Tibial nerve (tissue), 4 donors: ENCODE measurements at places on chromosomes 7 and 10.

- no peak overlapping the region for H3K4me3 ChIP-seq
- no peaks in the 10 kb centered on the region for H3K27me3 ChIP-seq
- H3K27ac ChIP-seq, result peak overlapping the region; percentile 59
- H3K36me3 ChIP-seq, result no peaks in the 10 kb centered on the region
- no peaks in the 10 kb centered on the region for H3K4me1 ChIP-seq
Observed at GRCh38 chr7:25754751-25755150, 397.2 kb upstream of the NFE2L3 start.

GRCh38 chr7:5248201-5248885 is 34.4 kb upstream of the SLC29A4 start:
- no peaks in the 10 kb centered on the region for H3K4me1 ChIP-seq
- H3K27ac ChIP-seq, result no peak overlapping the region
- DNase-seq, result no peak
- no peaks in the 10 kb centered on the region for H3K36me3 ChIP-seq

GRCh38 chr10:112721080-112721698 is 228.9 kb upstream of the TCF7L2 start:
- H3K4me1 ChIP-seq, result no peaks in the 10 kb centered on the region
- H3K27me3 ChIP-seq, result no peaks in the 10 kb centered on the region
- no peak overlapping the region for H3K4me3 ChIP-seq
- DNase-seq, result no peak
- no peaks in the 10 kb centered on the region for H3K36me3 ChIP-seq

DNA sequence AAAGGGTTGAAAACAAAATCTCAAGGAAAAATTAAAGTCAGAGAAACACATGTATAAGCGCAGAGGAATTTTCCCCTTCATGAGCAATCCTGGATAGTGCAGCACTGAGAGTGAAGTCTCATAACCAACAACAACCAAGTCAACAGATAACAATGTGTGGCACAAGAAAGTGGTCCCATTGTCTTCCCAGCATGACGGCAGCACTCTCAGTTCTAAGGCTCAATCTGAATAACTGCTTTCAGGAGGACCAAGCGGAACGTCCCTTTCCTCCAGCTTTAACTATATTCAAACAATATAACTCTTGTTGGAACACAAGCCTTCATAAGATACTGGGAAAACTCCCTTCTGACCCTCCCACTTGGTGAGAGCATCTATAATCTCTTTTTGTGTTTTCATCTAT is 137.9 kb downstream of the RAPGEF5 start:
- H3K27ac ChIP-seq, result peak overlapping the region; percentile 80
- no peaks in the 10 kb centered on the region for H3K36me3 ChIP-seq
- no peaks in the 10 kb centered on the region for H3K27me3 ChIP-seq
- H3K4me3 ChIP-seq, result peak overlapping the region; percentile 28

DNA sequence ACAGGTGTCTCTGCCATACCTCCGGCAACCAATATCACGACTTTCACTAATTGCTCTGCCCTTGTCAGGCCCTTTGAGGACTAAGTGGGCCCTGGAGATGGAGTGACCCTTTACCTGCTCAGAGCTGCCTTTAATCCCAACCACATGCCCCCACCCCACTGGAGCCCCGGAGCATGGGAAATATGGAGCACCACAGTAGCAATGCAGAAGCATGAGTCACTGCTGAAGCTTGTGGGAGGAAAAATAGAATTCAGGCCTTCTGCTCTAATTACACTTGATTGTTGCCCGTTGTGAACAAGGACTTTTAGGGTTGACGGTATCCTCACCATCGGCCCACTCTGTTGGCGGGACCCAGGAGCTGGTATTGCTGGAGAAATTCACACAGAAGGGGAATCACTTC is 52.5 kb upstream of the FRMD4A start:
- H3K4me1 ChIP-seq, result no peaks in the 10 kb centered on the region
- no peak for DNase-seq
- H3K27me3 ChIP-seq, result no peaks in the 10 kb centered on the region
- H3K36me3 ChIP-seq, result no peaks in the 10 kb centered on the region

- H3K36me3 ChIP-seq, result no peaks in the 10 kb centered on the region
- H3K27ac ChIP-seq, result no peak overlapping the region
- H3K27me3 ChIP-seq, result no peaks in the 10 kb centered on the region
- no peak for DNase-seq
- no peaks in the 10 kb centered on the region for H3K4me1 ChIP-seq
Observed at GRCh38 chr7:70383066-70383782, 748.7 kb upstream of the GALNT17 start.

DNA sequence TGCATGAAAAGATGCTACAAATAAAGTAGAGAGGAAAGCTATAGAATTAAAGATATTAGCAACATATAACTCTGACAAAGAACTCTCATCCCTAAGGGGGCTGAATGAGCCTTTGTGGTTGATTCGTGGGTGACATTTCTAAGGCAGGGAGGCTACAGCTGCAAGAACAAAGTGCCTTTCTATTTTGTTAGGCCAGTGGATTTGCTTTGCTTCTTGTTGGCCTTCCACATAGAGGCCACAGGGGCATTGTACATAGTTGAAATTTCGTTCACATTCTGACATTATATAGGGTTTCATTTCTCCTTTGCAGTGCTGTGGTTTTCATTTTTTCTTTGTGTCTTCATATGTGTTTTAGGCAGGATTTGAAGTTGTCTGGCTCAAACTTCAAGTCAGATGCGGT is 819.2 kb upstream of the C7orf33 start:
- peak overlapping the region; percentile 36 for H3K27ac ChIP-seq
- no peaks in the 10 kb centered on the region for H3K36me3 ChIP-seq
- no peaks in the 10 kb centered on the region for H3K27me3 ChIP-seq
- no peak for DNase-seq

GRCh38 chr10:7788639-7789286 is 786 bp downstream of the ATP5F1C start:
- peak overlapping the region; percentile 87 for H3K27ac ChIP-seq
- no peak for DNase-seq
- no peaks in the 10 kb centered on the region for H3K36me3 ChIP-seq
- peaks cover 23% of the 10 kb centered on the region for H3K4me1 ChIP-seq
- peak overlapping the region; percentile 93 for H3K4me3 ChIP-seq

DNA sequence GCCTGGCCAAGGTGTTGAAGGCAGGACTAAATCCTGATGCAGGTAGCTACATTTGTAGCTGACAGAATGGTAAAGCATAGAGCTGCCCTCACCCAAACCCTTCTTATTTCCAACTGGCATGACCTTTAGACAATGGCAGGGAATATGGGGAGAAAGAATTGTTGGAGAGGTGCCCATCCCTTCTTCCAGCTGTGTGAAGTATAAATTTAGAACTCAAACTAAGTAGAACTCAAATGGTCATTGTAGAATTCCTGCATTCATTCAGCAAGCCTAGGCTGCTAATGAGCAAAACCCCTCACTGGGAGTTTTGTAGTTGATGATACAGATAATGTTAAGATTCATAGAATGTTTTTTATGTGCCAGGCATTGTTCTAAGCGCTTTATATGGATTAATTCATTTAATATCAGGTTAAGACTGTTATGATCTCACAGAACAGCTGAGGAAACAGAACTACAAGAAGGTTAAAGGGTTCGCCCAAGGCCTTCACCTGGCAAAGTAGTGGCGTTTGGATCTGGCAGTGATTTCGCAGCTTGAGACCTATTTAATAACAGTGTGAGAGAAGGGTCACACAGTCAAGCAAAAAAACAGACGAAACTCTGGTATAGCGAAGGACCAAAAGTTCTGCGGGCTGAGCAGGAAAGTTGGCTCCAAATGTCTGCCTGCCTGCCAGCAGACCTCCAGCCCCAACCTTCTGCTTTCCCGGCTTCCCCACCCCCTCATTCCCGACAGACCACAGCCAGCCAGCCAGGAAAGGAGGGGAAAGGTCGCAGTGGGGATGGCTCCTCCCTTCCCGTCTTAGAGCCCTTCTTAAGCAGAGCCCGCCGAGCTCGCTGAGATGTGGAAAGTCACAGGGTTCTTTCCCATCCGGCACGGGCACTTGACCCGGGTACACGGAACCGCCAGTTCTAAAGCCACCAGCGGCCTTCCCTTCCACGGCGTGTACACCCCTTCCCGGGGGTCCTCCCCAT is 1.6 kb upstream of the HILPDA start:
- no peaks in the 10 kb centered on the region for H3K36me3 ChIP-seq
- peak overlapping the region; percentile 93 for H3K27ac ChIP-seq
- H3K4me1 ChIP-seq, result peaks cover 60% of the 10 kb centered on the region
- H3K27me3 ChIP-seq, result no peaks in the 10 kb centered on the region

DNA sequence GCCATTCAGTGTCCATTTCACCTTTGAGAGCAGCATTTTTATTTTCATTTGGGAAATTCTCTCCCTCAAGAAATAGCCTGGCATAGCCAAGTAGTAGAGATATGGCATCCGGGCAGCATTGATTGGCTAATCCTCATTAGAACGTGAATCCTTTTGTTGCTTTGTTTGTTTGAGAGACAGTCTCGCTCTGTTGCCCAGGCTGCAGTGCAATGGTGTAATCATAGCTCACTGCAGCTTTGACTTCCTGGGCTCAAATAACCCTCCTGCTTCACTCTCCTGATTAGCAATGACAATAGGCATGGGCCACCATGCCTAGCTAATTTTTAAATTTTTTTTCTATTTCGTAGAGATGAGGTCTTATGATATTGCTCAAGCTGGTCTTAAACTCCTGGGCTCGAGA is 1174.9 kb upstream of the AUTS2 start:
- H3K36me3 ChIP-seq, result no peaks in the 10 kb centered on the region
- H3K4me3 ChIP-seq, result no peak overlapping the region
- DNase-seq, result no peak
- H3K27ac ChIP-seq, result no peak overlapping the region
- no peaks in the 10 kb centered on the region for H3K4me1 ChIP-seq

DNA sequence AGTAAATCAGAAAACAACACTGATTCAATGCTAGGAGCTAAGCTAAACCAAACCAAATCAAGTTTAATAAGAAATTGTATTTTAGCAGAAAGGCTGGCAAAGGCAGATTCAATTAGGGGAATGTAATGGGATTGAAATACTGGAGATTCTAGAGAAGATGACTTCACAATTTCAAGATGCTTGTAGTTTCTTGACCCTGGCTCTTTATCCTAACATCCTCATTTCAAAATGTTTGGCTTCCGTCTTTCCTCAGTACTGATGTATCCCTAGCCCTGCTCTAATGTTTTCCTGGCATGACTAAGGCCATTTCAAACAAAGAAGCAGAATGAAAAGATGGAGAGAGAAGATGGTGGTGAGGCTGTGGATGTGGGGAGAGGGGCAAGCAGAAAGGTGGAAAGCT is 2.7 kb upstream of the JCAD start:
- no peaks in the 10 kb centered on the region for H3K4me1 ChIP-seq
- peaks cover 4% of the 10 kb centered on the region for H3K27me3 ChIP-seq
- no peaks in the 10 kb centered on the region for H3K36me3 ChIP-seq
- H3K27ac ChIP-seq, result no peak overlapping the region
- no peak overlapping the region for H3K4me3 ChIP-seq
- DNase-seq, result no peak

DNA sequence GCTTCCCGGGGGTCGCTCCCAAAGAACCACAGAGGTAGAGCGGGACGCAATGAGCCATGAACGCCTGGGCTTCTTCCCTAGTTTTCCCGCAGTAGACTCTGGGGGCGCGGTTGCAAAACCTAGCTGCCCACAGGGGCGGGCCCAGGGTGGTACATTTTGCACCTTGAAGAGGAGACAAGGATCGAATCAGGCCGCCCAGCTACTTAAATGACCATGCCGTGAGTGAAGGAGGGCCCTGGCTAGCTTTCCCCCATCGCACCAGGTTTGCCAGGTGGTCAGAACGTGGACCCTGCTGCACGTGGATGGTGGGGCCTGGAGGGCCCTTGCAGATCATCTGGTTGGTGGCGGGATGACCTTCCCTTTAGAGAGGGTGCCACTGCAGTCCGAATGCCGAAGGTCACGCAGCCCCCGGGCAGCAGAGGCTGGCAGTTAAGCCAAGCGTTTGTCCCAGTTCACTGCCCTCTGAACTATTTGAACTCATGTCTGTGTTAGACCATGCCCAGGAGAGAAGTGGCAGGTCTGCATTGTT is 604 bp upstream of the SHTN1 start:
- no peaks in the 10 kb centered on the region for H3K36me3 ChIP-seq
- H3K27ac ChIP-seq, result no peak overlapping the region
- no peaks in the 10 kb centered on the region for H3K27me3 ChIP-seq
- H3K4me3 ChIP-seq, result peak overlapping the region; percentile 78

DNA sequence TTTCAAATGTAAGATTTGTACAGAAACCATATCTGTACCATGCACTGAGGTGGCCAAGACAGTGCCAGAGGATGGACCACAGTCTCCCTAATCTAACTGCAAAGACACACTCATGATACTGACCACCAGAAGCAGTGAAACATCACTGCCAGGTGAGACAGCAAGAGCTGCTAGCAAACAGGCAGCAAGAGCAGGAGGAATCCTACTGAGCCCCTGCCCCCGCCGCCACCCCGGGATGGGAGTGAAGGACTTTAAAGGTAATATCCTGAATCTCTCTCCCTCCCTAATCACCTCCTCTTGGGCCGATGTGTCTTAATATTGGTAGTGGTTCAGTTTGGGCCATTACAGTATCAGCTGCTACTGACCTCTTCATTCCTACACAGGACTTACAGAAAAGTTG is 144.3 kb downstream of the XPNPEP1 start:
- DNase-seq, result no peak
- no peaks in the 10 kb centered on the region for H3K36me3 ChIP-seq
- H3K27ac ChIP-seq, result no peak overlapping the region

- H3K27me3 ChIP-seq, result no peaks in the 10 kb centered on the region
- no peak overlapping the region for H3K27ac ChIP-seq
- no peak for DNase-seq
- H3K4me1 ChIP-seq, result no peaks in the 10 kb centered on the region
- no peaks in the 10 kb centered on the region for H3K36me3 ChIP-seq
Observed at GRCh38 chr7:45601816-45602540, 27.8 kb downstream of the ADCY1 start.

GRCh38 chr10:86663046-86663345 is 5.3 kb upstream of the LDB3 start:
- H3K27ac ChIP-seq, result no peak overlapping the region
- no peaks in the 10 kb centered on the region for H3K36me3 ChIP-seq
- H3K4me3 ChIP-seq, result no peak overlapping the region
- no peaks in the 10 kb centered on the region for H3K27me3 ChIP-seq

DNA sequence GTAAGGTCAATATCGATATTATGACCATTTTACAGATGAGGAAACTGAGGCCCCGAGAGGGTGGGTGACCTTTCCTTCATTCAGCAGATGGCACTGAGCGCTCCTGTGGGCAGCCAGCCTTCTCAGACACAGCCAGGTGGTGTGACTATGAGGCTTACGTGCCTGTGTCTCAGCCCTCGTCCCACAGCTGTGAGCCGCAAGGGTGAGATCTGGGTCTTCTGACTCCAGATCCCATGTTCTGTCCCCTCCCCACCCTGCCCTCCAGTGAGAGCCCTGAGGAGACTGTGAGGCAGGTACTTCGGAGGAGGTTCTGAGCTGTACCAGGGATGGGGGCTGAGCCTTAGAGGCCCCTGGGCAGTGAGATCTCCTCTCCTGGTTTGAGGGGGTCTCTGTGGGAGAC is 613.8 kb upstream of the FOXK1 start:
- H3K4me1 ChIP-seq, result no peaks in the 10 kb centered on the region
- no peak overlapping the region for H3K27ac ChIP-seq
- no peak for DNase-seq
- H3K27me3 ChIP-seq, result no peaks in the 10 kb centered on the region
- H3K4me3 ChIP-seq, result no peak overlapping the region

DNA sequence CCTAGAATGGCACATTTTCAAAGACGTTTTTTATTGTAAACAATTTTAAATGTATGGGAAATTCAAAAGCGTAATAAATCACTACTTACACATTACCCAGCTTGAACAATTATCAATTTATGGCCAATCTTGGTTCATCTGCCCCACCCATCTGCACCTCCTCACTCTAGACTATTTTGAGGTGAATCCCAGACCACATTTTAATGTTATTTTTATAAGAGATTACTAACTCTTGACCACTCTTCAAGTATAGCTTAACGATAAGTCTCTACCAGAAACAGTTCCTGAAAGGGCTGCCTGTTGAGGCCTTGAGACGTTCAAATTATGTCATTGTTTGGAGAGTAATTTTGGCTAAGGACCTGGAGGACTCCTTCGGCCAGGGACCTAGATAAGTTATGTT is 33.2 kb downstream of the ECHDC3 start:
- no peak overlapping the region for H3K4me3 ChIP-seq
- no peaks in the 10 kb centered on the region for H3K36me3 ChIP-seq
- H3K27ac ChIP-seq, result no peak overlapping the region
